Activated T-helper 1 cell treated with Interleukin-2 at 50 U/mL for 16 hours (primary cell): ENCODE measurements at places on chromosomes 16 and 17.

DNA sequence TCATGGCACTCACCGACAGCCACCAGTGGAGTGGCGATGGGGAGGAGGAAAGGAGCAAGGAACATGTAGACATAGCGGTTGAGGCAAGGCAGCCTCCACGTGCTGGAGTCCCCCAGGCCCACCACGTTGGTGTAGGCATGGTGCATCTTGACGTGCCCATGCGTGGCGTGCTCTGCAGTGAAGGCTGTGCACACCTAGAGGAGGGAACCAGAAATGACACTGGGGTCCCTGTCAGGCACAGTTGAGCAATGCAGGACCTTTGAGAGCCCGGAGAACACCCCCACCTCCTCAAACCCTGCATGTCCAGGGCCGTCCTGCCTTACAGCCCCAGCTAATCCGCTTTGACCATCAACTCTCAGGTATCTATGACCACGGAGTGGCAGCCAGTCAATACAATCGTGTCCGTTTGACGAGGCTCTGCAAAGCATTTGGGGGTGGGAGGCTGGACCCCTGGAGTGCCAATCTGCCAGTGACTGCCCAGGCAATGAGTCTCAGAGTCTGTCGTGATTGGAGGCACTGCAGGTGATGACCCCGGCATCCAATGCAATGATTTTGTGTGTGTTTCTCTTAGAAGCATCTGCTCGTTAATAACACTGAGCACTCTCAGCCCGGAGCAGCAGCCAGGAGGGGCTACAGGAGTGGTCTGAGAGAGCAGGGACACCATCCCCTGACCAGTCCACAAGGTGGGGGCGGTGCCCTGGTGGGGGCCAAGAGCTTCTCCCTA, 9.9 kb upstream of the FDXR start:
- DNase-seq, result no peak

DNA sequence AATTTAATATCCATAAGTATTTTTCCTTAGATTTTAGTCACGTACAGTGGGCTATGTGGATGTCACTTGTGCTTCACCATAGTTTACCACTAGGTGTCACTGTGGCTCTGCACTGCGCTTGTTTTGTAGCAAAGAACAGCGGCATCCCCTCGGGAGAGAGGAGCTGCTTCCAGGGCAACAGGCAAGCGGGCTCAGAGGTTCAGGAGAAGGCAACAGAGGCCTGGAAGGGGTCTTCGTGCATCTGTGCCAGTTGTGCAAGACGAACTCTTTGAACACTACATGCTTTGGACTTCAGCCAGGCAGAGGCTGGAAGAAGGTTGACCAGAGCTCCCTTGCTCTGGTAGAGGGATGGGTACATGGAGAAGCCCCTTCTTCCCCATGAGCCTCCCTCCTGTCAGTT, 20.6 kb downstream of the CYB561 start:
- DNase-seq, result peak; percentile 39

DNA sequence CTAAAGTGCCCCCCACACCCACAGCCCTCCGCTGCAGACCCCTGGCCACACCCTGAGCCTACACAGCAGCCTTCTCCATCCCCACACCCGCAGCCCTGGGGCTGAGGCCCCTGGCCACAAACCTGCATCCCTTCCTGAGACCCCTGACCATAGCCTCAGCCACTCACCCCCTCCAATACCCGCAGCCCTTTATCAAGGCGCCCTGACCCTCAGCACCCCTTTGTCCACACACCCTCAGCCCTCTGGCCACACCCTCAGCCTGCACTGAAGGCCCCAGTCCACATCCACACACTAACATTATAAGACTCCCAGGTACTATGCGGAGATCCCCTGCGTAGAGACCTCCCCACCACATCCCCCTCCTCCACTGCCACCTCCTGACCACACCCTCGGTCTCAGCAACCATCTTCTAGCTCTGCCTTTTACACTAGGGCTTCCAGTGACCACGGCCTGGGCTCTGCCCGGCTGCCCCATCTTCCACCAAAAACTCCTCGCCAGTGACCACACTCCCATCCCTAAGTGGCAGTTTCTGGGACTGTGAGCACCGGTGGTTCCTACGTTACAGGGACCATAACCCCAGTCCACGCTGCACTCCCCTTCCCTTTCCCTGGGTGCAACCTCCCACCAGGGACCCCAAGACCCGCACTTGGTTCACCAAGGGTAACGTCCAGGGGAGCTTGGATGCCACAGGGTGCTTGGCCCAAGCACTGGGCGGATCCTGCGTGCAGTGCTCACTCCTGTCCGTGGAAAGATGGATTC, 818 bp downstream of the TPPP3 start:
- no peak for DNase-seq

DNA sequence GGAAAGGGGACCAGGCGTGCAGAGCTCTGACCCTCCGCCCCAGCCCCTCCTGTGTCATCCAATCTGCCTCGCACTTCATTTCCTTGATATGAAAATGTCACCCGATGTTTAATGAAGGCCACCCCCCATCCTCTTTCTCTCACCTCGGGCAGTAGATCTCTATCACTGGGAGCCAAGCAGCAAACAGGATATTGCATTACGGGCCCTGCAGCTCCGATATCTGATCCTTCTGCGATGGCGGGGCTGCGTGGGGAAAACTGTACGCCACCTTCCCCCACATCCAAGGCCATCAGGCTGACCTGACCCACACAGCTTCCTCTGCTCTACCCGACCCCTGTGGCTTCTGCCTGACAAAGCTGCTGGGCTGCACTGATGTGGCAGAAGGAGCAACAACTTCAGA, 74.9 kb downstream of the DYNLRB2 start:
- DNase-seq, result no peak

DNA sequence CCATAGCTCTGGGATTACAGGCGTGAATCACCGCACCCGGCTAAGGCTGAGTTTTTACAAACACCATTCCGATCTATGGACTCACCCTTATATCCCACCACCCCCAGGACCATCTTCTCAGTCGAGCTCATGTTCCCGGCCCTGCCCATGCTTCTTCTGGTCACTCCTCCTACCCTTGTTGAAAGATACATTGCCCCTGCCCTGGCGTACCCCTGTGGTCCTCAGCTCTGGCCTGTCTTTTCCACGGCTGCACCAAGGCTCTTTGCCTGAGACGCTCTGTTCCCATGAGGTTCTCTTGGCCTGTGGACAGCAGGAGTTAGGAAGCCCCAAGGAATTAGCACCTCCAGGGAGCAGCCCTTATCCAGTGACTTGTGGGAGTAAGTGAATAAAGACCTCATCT, 379.4 kb upstream of the TNRC6C start:
- no peak for DNase-seq

DNA sequence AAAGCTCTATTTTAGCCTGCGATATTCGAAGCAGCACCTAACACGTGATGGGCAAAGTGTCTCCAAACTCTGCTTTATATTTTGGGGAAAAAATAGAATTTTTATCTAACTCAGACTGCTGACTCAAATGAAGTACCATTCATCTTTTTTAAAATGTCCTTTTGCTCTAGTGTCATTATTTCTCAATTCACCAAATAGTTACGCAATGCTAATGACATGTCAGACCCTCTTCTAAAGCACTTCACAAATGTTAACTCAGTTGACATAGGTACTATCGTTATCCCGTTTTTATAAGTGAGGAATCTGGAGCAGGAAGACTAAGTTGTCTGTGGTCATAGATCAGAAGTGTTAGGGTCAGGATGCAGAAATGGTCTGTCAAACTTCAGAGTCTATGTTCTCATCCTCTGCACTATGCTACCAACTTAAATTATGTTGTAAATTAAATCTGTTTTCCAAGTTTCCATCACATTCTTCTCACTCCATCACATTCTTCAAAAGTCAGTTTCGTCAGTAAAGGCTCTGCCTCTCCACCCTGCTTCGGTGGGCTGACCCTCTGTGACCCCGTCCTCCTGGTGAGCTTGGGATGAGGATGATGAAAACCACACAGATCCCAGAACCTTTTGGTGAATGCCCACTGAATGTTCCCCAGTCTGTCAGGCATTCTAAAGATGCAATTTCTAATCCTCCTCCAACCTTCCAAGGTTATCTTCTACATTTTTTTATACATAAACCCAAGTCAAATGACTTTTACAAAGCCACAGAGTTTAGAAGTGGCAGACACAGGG, 102.8 kb downstream of the ADAMTS18 start:
- no peak for DNase-seq

GRCh38 chr16:53457670-53458069, 23.4 kb downstream of the RBL2 start:
- DNase-seq, result peak; percentile 54

GRCh38 chr16:59404509-59404908, 670.4 kb upstream of the GOT2 start:
- DNase-seq, result no peak

DNA sequence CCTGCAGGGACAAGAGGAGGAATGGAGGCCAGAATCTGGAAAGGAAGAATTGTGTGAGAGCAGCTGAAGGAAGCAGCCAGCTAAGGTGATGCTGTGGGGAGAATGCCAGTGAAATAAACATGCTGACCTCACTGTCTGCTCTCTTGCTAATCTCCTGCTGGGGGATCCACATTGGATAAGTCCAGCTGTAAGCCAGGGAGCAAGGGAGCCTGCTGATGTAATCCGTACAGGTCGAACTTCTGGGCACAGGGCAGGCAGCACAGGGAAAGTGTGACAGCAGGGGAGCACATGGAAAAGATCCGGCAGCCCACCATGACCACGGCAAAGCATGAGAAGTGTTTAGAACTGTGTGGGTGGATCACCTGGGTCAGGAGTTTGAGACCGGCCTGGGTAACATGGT, 7.5 kb upstream of the XPO6 start:
- no peak for DNase-seq

- no peak for DNase-seq
These were observed 1.1 kb downstream of the ZCCHC14 start for GRCh38 chr16:87491522-87492290.

DNA sequence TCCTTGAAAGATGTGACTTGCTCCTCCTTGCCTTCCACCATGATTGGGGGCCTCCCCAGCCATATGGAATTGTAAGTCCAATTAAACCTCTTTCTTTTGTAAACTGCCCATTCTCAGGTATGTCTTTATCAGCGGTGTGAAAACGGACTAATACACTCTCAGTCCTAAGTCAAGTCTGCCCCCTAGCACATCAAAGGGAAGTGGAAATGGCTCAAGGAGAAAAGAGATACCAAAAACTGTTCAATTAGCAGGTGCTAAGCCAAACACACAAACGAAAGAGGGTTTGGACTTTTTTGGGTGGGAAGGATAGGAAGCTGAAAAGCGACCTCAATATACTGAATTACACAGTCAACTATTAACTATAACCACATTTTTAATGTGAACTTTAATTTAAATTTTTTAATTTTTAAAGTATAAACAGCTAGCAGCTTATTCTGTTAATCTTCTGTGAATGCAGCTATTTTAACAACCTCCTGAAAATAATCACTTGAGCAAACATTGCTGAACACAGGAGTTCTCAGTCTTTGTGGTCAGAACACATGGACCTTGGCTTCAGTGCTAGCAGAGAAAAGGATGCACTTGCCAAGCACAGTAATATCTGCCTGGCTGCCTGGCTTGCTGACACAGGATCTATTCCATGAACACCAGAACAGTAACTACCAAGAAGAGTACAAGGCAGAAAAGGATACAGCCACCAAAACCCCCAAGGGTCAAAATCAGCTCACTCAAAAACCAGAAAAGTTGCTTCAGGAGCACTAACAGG, 10.9 kb downstream of the ZNF18 start:
- no peak for DNase-seq

GRCh38 chr17:19578545-19578944, 44.9 kb downstream of the SLC47A1 start:
- DNase-seq, result no peak

DNA sequence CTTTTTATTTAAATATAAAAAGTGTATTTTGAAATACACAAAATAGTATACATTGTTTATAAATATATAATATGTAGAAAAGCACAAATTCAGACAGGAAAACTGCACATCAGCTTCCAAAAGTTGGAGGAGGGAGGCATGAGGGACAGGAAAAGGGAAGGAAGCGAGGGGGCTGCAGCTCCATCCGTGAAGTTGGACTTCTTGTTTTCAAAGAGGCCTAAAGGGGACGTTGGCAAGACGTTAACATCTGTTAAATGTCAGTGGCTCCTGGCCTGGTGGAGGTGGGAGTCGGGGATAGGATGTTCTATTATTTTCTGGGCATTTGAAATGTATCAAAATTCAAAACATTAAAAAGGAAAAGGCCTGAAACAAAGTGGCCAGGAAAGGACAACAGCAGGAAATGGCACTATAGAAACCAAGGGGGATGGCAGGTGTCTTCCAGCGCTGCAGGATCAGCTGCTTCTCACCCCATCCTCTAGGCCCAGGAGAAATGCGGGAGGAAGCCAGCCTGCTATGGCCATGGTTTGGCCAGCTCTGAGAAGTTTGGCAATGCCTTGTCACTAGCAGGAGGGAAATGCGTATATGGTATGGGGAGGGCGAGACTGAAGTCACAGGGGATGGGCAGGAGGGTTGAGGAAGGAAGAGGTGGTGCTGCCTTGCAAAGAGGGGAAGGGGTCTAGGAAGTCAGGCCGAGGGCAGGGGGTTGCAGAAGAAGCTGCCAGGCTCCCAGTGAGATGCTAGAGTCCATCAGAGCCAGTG, 6.4 kb downstream of the CMTM2 start:
- DNase-seq, result no peak

GRCh38 chr16:49348408-49349176, 25.0 kb upstream of the C16orf78 start:
- DNase-seq, result no peak

DNA sequence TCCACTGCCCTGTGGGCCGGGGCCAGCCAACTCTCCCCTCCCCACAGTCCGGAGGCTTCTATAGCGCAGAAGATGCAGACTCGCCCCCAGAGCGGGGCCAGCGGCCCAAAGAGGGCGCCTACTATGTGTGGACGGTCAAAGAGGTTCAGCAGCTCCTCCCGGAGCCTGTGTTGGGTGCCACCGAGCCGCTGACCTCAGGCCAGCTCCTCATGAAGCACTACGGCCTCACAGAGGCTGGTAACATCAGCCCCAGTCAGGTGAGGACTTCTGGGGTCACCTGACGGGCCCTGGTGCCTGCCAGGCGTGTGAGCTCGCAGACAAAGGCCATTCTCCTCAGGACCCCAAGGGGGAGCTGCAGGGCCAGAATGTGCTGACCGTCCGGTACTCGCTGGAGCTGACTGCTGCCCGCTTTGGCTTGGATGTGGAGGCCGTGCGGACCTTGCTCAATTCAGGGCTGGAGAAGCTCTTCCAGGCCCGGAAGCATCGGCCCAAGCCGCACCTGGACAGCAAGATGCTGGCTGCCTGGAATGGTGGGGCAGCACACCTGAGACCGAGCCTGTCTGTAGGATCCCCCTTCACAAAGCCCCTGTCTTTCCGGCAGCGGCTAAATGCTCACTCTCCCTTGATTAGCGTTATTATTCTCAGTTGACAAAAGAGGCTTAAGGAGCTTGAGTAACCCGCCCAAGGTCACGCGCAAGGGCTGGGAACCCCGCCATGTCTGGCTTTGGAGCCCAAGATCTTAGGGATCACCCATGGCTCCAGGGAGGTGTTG, 3.9 kb downstream of the SPATA20 start:
- no peak for DNase-seq

DNA sequence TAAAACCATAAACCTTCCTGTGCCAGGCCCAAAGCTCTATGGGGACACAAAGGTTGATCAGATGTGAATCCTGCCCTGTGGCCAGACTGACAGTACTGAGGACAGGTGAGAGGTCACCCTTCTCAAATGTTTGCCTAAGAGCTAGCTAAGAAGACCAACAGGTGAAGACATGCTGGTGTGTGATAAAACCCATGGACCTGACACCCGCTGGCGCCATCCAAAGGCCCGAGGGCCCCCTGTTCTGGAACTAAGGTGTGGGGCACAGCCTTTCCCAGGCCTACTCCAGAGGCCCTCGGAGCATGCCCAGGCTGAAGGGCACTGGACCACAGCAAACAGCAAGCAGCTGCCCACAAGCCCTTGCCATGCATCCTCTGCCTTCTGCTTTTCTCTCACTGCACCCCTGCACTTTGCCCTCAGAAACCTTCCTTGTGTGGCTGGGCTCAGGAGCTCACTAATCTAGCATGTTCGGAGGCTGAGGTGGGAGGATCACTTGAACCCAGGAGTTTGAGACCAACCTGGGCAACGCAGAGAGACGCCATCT, 5.2 kb upstream of the CDK3 start:
- no peak for DNase-seq
